Brain (organoid and tissue), 16 donors: ENCODE measurements at places on chromosomes 3 and 15.
A peak's percentile ranks its signal among the peaks of the same experiment; 100 is the strongest.

DNA sequence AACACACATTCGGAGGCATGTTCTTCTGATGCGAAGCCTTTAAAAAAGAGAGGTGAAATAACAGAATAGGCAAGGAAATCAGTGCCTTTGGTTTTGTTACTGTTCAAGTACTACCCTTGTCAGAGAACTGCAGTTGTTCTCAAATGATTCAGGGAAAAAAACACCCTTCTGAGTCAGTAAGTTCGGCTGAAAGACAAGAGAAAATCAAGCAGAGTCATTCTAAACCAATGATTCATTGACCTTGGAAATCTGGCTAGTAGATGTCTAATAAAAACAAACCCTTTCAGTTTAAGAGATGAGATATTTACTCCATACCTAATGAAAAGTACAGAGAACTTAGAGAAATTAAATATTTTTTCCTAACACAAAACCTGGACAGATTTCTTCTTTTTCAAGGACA, 72.7 kb upstream of the ABI3BP start:
- no peak for DNase-seq

GRCh38 chr3:186882150-186882524, 39.6 kb downstream of the ADIPOQ start:
- DNase-seq, result no peak

GRCh38 chr3:13332158-13332557, 88.0 kb downstream of the NUP210 start:
- DNase-seq, result no peak

DNA sequence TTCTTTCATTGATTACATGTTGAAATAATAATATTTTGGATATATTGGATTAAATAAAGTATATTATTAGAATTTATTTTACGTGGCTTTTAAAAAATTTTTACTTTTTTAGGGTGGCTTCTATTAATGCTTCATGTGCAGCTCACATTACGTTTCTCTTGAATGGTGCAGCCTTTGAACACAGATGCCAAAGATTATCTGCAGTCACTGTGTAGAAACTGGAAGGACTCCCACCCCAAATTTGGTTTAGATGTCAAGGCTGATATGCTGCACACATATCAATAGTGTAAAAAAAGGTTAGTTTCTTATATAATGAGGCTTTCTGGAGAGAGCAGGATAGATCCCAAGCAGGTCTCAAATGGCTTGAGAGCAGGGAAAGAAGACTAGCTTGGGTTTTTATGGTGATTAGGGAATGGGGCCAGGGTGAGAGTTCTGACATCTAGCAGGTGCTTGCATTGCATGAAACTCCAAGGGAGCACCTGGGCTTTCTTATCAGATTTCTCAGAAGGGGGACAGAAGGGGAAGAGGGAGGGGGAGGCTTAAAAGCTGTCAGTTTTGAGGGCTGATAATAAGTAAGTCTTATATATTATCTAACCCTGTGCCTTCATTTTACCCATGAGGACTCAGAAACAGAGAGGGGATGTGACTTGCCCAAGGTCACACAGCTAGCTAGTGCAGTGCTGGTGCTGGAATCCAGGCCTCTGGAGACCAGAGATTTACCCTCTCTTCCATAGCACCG, 89.6 kb downstream of the CHST2 start:
- no peak for DNase-seq

DNA sequence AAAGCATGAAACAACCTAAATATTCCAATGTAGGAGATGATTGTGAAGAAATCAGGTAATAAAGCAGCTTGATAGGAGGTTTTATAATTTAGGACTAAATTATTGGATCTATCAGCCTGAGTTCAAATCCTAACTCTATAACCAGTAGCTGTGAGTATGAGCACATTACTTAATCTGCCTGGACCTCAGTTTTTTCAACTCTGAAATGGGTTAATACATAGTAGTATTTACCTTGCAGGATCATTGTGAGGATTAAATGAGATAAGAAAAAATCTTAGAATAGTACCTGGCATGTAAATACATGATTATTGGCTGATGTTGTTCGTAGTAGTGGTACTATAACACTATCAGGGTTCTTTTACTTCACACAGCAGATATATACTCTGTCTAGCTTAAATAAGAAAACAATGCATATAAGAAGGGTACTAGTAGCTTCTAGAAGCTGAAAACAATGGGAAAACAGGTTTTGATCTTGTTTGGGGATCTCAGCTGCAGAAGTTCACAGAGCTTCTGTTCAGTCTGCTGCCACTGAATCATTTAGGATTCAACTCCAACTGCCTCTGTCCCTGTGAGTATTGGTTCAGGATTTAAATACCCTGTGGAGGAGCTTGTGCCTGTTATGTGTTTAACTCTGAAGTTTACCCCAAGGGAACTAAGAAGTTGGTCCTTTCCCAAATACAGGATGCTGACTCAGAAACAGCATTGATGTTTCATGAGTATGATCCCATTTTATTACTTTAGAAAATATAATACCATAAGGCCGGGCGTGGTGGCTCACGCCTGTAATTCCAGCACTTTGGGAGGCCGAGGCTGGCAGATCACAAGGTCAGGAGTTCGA, 34.2 kb downstream of the KAT2B start:
- DNase-seq, result no peak

GRCh38 chr15:81304226-81304625, 19.7 kb downstream of the STARD5 start:
- DNase-seq, result peak; percentile 14

DNA sequence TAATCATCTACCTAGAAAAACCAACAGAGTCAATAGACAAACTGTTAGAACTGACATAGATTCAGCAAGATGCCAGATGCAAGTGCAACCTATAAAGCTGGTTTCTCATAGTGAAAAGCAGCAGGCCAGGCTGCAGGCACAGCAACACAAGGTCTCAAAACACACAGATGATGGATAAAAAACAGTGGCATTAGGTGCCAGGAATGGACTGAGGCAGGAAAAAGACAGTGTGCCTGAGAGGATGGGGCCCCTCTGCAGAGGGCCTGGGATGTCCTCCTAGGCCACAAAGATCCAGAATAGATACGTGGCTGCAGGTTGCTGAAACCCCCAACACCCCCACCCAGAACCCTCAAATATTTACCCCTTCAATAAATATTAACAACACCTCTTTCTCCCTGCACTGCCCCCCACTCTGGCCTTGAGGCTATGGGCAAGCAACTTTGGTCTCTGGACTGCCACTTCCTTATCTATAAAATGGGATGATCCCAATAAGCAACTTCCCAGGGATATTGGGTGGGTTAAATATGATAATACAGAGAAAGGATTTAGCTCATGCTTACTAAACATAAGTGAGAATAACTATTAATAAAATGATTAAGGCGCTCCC, 35.2 kb upstream of the FGD5 start:
- no peak for DNase-seq

DNA sequence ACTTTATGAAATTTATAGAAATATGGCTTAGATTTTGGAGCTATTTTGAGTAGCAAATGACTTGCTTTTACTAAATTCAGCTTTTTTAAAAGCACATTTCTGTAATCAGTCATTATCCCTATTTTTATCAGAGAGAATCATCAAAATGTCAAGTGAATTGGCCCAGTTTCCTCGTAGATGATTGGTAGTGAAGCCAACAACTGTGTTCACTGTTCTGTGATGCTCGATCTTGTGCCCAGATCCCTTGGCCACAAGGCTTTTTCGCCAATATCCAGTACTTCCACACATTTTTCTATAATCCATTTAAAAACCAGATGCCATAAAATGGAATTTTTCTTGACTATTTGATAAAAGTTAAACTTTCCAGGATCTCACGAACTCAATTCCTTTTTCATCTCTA, 336.5 kb downstream of the ZNF385D start:
- no peak for DNase-seq

DNA sequence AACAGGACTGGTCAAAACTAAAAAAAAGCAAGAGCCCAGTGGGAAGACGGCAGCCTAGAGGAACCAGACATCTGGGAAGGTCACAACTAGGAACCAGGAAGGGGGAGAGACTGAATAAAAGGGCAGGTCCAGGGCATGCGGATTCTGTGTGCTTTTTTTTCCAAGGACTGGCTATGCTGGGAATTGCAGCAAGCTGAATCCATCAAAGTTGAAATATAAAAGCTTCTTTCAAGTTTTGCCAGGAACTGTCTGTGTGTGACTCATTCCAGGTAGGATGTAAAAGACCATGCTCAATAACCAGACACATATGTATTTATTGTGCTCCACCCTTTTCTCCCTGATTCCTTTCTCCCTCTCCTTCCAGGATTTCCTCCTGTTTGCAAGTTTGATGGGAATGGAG, 47.9 kb upstream of the CCDC80 start:
- no peak for DNase-seq

DNA sequence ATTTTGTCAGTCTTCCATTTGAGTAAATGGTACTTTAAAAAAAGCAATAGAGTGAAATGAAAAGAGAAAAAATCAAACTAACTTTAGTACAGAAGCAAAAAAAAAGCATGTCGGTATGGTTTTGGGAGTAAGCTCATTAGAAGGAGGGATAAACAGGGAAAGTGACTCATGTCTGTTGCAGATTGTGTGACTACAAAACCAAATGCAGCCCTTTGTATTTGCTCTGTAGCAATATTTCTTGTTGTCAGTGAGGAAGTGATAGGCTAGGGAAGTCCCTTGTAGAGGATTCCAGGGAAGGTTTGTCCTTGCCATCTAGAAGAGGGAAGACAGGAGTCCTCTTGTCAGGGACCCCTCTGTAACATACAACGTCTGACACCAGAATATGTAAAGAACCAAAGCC, 150.5 kb upstream of the POU1F1 start:
- DNase-seq, result no peak

- DNase-seq, result no peak
Measured at GRCh38 chr3:135018149-135018923, 223.3 kb downstream of the EPHB1 start.

DNA sequence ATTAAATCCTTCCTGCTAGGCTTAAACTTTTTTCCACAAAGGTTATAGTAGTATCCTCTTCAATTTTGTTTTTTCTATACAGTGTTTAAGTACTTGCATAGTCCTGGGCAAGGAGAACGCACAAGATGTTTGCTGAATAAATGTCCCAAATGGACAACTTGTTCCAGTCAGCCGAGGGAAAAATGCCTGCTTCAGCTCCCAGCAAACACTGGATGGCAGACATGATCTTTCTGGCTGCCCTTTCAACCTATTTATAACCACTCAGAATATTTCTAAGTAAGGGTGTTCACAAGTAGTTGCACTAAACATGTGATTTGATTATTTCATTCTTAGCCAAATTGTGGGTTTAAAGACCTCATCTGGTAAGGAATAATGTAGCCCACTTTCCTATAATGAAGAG, 29.8 kb downstream of the GNB4 start:
- peak; percentile 45 for DNase-seq

- peak; percentile 58 for DNase-seq
Measured at GRCh38 chr15:95556225-95556624, 774.3 kb upstream of the NR2F2 start.

- no peak for DNase-seq
Measured at GRCh38 chr3:177098551-177098950, 98.7 kb downstream of the TBL1XR1 start.

GRCh38 chr3:80769683-80770082, 991.8 kb downstream of the GBE1 start:
- no peak for DNase-seq

- no peak for DNase-seq
Measured at GRCh38 chr15:67002368-67002767, 63.0 kb upstream of the SMAD3 start.

DNA sequence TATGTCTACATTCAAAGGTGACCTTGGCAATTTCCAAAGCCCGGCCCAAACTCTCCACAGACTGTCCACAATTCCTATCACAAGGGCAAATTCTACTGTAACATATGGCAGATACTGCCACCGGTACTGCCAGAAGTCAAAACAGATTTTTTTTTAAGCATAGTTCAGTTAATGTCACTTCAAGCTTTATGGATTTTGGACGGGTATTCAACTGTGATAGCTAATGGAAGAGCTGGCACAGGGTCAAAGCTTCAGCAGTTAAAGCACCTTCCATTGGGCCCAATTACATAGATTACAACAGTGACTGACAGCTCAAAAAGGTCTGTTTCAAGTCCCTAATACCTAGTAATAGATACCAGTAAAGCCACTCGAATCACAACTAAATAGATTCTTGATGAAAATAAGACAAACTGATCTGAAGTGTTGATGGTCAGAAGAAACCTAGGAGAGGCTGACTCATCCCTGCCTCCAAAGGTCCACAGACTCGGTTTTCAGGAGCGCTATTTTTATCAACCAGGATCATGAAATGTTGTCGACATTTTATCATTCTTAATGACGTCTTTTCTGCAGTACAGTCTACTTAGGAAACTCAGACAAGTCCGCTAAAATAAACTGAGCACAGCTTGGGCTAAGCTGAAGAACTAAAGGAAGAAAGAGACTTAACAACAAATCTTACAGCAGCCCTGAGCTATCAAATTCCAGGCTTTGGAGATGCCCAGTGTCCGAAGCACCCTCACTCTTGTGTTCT, 38.7 kb downstream of the ANXA2 start:
- no peak for DNase-seq

DNA sequence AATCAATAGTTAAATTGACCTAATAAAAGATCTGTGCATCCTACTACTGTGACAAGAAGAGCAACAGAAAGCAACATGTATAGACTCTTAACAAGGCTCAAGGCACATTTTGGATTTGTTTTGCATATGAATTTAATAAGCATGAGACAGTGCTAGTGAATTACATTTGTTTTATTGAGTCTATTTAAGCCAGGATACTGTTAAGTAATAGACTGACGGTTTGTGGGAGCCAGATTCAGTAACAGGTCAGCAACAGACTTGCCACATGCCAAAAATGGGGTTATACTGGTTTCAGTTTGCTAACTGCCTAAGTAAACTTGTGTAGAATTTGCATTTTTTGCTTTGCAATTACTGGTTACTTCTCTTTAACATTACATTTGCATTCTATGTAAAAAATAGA, 54.0 kb downstream of the MBNL1 start:
- no peak for DNase-seq

- DNase-seq, result peak; percentile 69
Measured at GRCh38 chr3:143354342-143354741, 234.8 kb downstream of the CHST2 start.

DNA sequence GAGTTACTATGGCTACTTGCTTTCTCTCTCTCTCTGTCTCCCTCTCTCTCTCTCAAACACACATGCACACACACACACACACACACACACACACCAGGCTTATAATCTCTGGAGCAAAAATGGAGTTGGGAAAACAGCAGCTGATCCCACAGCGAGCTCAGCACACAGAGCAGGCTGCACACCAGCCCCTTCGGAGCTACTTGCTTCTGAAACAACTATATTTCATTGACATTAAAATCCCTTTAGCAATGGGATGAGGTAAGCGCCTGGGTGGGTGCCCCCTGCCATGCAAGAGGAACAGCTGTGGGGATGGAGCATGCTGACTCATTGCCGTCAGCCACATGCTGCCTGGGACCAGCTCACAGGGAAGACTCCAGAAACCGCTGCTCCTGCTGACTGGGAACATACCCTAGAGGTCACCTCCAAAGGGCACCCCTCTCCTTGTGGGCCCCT, 45.7 kb downstream of the B3GNT5 start:
- DNase-seq, result peak; percentile 37

- DNase-seq, result peak; percentile 75
Measured at GRCh38 chr3:134299185-134299887, 48.7 kb upstream of the RYK start.
